ENCODE measurements at places on chromosomes 6 and 20. TPM values are rescaled to one million over a fixed set of nuclear protein-coding genes. Genes with fewer than 3 reads are reported as not detected.

SLC17A2 gene
- not detected for polyA plus RNA-seq

GRCh38 chr20:50711113-50711825 lies 19.9 kb upstream of the RIPOR3 start:
- no peak overlapping the region for H3K27ac ChIP-seq
- DNase-seq = no peak
- no peaks in the 10 kb centered on the region for H3K36me3 ChIP-seq
- H3K4me1 ChIP-seq = peaks cover 7% of the 10 kb centered on the region
- no peak overlapping the region for H3K4me3 ChIP-seq

GINS1 gene
- polyA plus RNA-seq = 1.6 TPM

LY86 gene
- polyA plus RNA-seq = 4.8 TPM

DNA sequence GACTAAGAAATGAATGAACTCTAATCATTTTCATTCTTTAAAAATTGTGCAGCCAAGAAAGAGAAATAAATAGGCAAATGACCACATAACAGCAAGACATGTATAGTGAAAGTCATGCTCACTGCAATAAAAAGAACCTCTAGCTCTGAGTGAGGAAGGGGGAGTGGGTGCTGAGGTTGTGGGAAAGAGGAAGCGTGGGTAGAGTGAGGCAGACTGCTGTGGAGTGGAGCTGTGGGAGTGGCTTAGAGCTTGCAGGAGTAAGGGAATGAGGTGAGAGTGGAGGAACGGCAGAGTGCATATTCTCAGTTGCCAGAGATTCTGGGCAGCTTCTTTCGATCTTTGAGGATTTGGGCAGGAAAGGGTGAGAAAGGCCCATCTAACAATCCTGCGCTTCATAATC lies 10.4 kb downstream of the DEFB129 start:
- no peaks in the 10 kb centered on the region for H3K27me3 ChIP-seq
- no peaks in the 10 kb centered on the region for H3K4me1 ChIP-seq
- H3K4me3 ChIP-seq = no peak overlapping the region
- no peak overlapping the region for H3K27ac ChIP-seq
- DNase-seq = peak; percentile 10

E2F1 gene
- polyA plus RNA-seq = 6.8 TPM
